ENCODE measurements at places on chromosomes 12 and 14.

DNA sequence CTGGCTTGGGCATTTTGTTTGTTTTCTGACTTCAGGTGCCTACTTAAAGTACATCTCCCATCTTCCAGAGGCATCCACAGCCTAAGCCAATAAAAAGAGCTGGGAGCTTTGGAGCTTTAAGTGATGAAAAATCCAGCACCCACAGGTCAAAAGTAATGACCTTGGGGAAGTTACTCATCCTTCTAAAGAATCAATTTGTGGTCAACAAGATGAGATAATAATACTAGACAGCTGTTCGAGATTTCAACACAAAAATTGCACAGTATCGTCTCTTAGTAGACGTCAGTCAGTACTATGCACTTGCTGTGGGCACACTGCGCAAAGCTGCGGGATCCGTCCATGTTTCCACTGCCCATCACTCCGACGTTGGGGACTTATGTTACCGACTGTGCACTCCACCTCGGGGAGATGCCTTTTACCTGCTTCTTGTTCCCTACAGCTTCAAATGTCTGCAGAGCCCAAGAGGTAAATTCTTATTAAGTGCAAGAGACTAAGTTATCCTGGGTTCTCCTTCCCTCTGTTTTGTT, 1.3 kb downstream of the ST8SIA1 start:
- no peak for DNase-seq

DNA sequence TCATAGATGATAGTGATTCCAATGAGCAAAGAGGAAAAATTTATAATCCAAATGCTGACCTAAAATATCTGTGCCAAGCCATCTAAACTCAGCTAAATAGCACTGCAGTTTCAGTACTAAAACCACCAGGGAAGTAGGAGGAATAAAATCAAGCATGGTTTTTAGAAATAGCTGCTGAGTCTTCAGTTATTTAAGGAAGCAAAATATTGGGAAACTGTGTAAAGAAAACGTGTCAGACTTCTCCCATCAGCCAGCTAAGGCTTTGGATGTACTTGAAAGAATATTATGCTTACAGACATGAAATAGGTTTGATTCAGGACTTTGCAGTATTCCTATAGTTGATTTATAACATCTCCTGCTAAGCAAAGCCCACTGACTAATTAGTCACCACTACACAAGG, 24.7 kb downstream of the CLEC2D start:
- no peak for DNase-seq

- DNase-seq, result no peak
Measured at GRCh38 chr12:132723764-132724140, 13.1 kb downstream of the PGAM5 start.

DNA sequence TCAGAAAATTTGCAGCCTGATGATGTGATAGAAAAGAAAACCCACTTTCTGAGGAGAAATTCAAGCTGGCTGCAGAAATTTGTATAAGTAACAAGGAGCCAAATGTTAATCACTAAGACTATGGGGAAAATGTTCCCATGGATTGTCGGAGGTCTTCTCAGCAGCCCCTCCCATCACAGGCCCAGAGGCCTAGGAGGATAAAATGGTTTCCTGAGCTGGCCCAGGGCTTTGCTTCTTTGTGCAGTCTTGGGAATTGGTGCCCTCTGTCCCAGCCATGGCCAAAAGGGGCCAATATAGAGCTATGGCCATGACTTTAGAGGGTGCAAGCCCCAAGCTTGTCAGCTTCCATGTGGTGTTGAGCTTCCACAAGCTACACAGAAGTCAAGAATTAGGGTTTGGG, 335.9 kb downstream of the ATP23 start:
- DNase-seq, result no peak

DNA sequence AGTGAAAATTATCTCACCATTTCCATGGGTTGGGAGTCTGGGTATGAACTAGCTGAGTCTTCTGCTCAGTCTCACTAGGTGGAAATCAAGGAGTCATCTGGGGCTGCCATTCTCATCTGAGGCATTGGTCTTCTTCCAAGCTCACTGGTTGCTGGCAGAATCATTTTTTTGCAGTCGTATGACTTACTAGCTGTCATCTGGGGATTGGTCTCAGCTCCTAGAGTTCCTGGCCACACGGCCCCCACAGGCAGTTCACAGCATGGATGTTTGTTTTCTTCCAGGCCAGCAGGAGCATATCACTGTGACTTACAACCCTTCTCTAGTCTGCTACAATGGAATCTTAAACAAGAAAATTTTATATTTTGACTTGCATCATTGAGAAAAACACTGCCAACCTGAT, 18.6 kb upstream of the OR10AD1 start:
- DNase-seq, result no peak

- peak; percentile 82 for DNase-seq
Measured at GRCh38 chr12:122946690-122947341, 19.4 kb downstream of the ABCB9 start.

DNA sequence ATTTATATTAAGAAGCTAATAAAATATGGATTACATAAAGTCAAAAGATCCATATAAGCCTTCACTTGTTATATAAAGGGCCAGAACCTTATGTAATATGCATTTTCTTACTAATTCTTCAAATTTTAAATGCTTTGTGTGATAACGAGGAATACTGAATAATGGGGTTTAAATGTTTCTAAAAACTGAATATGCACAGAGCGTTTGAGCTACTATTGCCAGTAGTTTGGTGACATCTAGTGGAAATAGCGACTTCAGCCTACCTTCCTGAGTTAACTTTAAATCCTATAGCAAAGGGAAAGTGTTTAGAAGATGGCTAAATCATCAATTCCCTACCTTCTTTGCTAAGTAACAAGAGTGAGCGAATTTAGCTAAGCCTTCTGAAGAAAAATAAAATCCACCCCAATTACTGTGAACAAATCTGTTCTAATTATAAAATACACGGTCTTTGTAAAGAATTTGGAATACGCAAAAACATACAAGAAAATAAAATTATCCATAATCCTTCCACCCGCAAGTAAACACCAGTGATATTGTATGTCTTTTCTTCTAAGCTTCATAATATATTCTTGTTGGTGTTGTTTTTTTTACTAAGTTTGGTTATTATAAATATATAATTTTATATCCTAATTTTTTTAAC, 115.5 kb upstream of the G2E3 start:
- no peak for DNase-seq

GRCh38 chr12:94650143-94651056, at the start of gene TMCC3:
Gene TMCC3 (minus strand): TSS chr12:94650557. CDS start chr12:94650430, 127 bp downstream.
- DNase-seq, result no peak

- no peak for DNase-seq
Measured at GRCh38 chr14:21015312-21015711, 9.5 kb downstream of the NDRG2 start.

GRCh38 chr12:127582074-127582473, 684.9 kb upstream of the TMEM132C start:
- DNase-seq, result no peak

GRCh38 chr12:115710104-115710564, 567.4 kb downstream of the MED13L start:
- no peak for DNase-seq
